Activated CD4-positive, alpha-beta T cell treated with anti-CD3 and anti-CD28 coated beads, Interleukin-2, amount 50 U/mL, for 16 hours (primary cell): ENCODE measurements at places on chromosomes 4 and X.

DNA sequence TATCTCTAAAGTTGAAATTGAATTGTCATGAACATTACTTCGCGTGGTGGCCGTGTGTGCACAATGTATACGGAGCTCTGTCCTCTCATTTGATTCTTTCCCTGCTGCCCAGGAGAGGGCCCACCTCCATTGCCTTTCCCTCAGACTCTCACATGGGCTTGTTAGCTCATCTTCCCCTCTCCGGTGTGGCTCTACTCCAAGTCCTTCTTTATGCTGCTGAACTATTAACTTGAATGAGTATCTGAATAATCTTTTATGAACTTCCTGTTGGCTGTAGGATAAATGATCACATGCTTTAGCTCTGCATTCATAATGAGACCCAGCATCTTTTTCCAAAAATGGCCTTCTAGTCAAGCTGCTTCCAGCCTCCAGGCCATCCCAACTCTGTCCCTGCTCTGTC is 68.8 kb upstream of the CLNK start:
- DNase-seq = no peak

DNA sequence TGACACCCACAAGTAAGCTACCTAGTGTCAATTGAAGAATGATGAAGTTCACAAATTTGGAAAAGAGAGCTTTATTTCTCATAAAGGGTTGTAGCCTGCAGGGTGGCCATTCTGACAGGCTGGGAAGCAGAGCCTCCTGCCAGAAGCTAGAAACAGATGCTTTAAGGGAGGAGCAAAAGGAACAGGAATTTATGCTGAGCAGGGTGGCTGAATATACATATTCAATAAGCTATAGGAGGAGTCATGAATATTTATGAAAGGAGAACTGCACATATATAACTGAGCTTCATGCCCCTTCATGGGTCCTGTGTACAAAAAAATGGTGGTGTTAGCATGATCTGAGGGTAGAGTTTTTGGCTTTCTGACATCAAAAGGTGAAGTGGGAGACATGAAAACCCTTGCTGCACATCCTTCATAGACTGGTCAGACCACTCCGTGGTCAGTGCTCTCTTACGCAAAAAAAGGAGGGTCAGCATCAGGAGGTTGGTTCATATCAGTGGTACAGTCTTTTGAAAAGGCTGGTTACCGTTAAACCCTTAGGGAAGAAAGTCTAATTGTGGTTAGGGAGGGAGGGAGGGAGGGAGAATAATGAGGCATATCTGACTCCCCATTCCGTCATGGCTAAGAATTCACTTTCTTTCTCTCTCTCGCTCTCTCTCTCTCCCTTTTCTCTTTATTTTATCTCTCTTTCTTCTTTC is 121.4 kb downstream of the LUZP4 start:
- DNase-seq = no peak

GRCh38 chr4:169115897-169116254 is 105.8 kb upstream of the CBR4 start:
- no peak for DNase-seq

DNA sequence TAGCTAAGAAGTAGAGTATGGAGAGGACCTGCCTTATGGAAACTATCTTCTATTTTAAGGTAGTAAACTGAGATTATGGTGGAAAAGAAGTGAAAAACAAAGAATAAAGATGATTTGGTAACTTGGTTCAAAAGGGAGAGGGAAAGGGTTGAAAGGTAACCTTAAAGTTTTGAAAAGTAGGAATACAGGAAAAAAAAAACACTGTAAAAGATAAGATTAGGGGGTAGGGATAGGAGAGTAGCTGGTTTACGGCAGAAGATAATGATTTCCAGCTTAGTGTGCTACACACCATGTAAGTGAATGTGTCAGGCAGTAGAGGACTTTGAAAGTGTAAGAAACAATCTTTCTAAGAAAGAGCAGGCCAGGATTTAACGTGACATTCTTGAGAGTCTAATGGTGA is 35.3 kb downstream of the FAM13A start:
- DNase-seq = no peak

- DNase-seq = no peak
These were observed 353.3 kb downstream of the OPHN1 start for GRCh38 chrX:68079961-68080360.

DNA sequence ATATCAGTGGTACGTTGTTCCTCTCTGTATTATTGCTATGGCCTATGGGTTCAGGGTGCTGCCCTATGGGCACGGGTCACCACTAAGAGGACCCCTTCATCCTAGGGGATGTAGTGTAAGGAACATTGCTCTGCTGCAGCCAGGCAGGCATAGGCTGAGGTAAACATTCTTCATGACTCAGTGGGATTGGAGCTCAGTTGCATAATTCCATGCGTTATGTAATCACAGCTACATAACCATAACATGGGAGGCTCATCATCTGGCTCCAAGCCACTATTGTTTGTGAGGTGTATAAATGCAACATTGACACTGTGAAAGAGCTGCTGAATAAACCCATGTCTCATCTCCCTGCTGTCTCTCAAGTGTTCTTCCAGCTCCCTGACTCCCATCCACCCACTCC is 375.2 kb downstream of the MAGEE1 start:
- DNase-seq = no peak

- DNase-seq = no peak
These were observed 113.0 kb downstream of the SPATA18 start for GRCh38 chr4:52164116-52164515.

GRCh38 chrX:39998636-39999406 is 98.9 kb downstream of the BCOR start:
- DNase-seq = no peak

GRCh38 chr4:10593130-10593529 is 91.4 kb downstream of the CLNK start:
- DNase-seq = no peak

GRCh38 chrX:65575022-65575421 is 40.4 kb upstream of the LAS1L start:
- DNase-seq = no peak
